ENCODE measurements at places on chromosomes 2 and 18. TPM values are rescaled to one million over a fixed set of nuclear protein-coding genes. Genes with fewer than 3 reads are reported as not detected.

SNED1 gene
- 1.8 TPM for total RNA-seq

GRCh38 chr2:179538406-179539123, 273.9 kb upstream of the SESTD1 start:
- no peak for DNase-seq

GRCh38 chr2:17640406-17640805, 99.9 kb downstream of the VSNL1 start:
- DNase-seq, result no peak

DNA sequence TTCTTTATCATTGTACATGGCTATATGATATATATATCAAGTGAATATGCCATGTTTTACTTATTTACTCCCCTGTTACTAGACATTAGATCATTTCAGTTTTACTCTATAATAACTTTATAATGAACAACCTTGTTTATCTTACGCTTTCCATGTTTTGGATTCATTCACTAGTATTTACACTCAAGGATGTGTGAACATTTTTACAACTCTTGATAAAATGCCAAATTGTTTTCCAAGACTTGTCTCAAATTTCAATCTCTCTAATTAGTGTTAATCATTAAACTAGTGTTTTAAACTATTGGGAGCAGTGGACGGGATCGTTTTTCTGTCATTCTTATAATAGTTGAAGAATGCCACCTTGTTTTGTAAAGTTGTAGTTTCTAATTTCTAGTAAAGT, 51.5 kb upstream of the B3GNT7 start:
- no peak for DNase-seq

GRCh38 chr2:96100893-96101304, 15.5 kb downstream of the ADRA2B start:
- no peak for DNase-seq

DNA sequence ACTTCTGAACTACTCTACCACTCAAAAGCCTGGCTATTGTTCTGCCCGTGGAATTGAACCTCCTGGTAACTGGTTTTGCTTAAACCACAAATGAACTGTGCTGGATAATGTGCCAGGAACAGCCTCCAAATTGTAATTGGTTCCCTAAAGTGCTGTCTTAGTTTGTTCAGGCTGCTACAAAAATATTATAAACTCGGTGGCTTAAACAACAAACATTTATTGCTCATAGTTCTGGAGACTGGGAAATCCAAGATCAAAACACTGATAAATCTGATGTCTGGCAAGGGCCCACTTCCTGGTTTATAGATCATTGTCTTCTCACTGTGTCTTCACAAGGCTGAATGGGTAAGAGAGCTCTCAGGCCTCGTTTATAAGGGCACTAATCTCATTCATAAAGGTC, 149.2 kb upstream of the NCKAP5 start:
- no peak for DNase-seq
